ENCODE measurements at places on chromosomes 2 and 18.
A peak's percentile ranks its signal among the peaks of the same experiment; 100 is the strongest.

DNA sequence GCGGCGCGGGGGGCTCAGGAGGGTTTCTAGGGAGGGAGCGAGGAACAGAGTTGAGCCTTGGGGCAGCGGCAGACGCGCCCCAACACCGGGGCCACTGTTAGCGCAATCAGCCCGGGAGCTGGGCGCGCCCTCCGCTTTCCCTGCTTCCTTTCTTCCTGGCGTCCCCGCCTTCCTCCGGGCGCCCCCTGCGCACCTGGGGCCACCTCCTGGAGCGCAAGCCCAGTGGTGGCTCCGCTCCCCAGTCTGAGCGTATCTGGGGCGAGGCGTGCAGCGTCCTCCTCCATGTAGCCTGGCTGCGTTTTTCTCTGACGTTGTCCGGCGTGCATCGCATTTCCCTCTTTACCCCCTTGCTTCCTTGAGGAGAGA is 5.2 kb downstream of the PROC start:
- no peak for DNase-seq

DNA sequence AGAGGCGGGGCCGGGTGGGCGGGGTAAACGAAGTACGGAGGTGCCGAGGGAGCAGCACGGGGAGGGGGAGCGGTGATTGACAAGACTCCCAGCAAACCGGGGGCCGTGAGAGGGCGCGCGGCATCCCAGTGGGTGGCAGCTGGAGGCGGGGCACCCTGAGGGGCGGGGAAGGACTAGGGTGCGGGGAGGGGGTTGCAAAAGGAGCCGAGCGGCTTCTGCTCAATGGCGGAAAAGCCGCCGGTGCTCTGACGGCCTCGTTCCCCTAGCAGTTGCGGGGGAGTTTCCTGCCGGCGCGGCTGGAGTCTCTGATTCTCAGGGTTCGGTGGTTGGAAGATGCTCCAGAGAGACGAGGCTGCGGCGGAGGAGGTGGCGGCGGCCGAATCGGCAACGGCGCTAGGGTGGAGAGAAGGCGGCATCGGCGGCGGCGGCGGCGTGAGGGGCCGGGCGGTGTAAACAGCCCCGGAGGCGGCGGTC is at the start of gene PPM1B:
PPM1B (plus strand) TSS at position 195 of the 474 bp plus-strand sequence. CDS start 32,325 bp downstream, outside the sequence.
- peak; percentile 99 for DNase-seq

DNA sequence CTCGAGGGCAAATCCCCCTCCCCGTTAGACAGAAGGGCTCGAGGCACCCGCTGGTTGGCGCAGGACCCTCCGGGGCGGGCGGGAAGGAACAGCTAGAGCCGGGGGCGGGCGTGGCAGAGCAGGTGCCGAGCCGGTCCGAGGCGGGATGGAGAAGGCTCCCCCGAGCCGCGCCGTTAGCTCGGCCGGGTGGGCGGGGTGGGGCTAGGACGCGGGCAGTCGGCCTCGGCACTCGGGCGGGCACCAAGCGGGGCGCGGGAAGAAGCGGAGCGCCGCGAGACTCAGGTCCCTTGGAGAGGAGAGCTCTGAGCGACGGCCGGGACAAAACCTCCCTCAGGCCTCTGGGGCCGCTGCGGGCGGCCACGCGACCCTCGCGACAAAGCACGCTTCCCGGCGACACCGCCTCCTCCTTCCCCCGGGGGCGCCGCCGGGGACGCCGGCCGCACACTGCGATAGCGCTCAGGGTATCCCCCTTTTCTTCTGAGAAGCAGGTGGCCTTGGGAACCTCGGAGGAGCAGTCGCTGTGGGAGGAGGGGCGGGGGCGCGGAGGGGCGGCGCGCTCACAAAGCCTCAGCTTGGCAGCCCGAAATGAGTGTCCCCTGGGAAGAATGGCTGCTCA is 721 bp downstream of the FHOD3 start:
- DNase-seq, result no peak

- DNase-seq, result no peak
Observed at GRCh38 chr2:48483916-48484315, 46.0 kb upstream of the STON1 start.

DNA sequence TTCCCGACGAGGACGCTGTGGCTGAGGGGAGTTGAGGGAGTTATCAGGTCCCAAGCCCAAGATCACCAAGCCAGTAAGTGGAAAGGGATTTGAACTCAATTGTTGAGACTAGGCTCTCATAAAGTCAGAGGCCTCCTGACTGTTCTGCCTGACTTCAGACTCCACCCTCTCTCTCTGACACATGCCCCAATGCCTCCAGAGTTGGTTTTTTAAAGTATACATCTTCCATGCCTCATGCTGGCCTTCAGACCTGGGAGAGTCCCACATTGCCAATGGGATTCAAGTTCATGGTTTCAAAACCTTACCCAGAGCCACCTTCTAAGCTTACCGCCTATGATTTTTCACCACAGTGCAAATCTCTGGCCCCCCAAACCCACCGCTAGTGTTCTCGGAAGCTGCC is 100.8 kb downstream of the RTN4 start:
- no peak for DNase-seq

DNA sequence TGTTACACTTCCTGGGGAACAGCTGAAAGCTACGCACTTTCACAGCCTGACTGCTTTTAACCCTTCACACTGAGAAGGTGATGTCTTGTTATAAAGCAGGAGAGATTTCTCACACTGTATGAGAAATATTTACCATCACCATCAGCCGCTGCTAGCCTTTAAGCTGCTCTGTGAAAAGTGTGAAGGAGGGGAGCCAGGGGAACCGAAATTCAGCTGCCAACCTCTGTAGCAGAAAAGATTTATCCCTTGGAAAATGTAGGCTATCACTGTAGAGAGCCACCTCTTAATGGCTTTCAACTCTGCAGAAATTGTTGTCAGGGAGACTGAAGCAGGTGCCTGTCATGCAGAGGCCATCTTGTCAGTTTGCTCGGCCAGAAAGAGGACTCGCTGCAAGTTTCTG is 145.3 kb downstream of the SP3 start:
- no peak for DNase-seq

DNA sequence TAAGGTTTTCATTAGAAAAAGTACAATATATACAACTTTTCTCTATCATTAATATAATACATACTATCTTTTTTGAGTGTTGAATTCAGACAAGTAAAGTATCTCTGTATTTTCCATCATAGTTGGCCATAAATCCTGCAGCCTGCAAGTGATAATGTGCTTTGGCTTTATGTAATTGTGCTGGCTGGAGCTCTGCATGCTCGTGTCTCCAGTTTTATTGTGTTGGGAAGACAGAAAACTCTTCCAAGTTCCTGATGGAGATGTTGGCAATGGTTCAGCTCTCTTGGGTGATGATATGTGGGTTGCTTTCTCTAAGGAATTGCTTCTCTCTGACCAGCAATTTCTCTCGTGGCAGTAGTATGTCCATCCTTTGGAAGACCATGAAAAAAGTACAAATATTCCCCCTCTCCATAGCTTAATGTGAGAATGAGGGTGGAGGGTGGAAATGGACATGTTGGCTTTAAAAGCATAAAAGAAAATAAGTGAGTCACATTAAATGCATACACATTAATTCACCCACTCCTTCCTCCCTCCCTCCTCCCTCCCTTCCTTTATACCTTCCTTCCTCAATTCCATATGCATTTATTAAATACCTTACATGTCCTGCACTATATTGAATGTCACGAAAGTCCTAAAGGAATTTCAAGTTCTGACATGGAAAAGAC is 344.2 kb downstream of the MTX2 start:
- no peak for DNase-seq

- no peak for DNase-seq
Observed at GRCh38 chr2:197137231-197137630, 173.3 kb downstream of the ANKRD44 start.

- no peak for DNase-seq
Observed at GRCh38 chr2:240968731-240969624, 29.4 kb upstream of the SNED1 start.

Measured in stimulated activated CD4-positive, alpha-beta T cell treated with anti-CD3 and anti-CD28 coated beads, Interleukin-12 subunit alpha, Interleukin-12 subunit beta, amount 100 ng/mL, for 4 hours (primary cell).